Stimulated activated CD8-positive, alpha-beta memory T cell treated with anti-CD3 and anti-CD28 coated beads, Interleukin-4, amount 100 ng/mL, for 1 hour (primary cell): ENCODE measurements at places on chromosomes 1 and 21.

GRCh38 chr1:241714321-241715218, 62.5 kb downstream of the WDR64 start:
- no peak for DNase-seq

DNA sequence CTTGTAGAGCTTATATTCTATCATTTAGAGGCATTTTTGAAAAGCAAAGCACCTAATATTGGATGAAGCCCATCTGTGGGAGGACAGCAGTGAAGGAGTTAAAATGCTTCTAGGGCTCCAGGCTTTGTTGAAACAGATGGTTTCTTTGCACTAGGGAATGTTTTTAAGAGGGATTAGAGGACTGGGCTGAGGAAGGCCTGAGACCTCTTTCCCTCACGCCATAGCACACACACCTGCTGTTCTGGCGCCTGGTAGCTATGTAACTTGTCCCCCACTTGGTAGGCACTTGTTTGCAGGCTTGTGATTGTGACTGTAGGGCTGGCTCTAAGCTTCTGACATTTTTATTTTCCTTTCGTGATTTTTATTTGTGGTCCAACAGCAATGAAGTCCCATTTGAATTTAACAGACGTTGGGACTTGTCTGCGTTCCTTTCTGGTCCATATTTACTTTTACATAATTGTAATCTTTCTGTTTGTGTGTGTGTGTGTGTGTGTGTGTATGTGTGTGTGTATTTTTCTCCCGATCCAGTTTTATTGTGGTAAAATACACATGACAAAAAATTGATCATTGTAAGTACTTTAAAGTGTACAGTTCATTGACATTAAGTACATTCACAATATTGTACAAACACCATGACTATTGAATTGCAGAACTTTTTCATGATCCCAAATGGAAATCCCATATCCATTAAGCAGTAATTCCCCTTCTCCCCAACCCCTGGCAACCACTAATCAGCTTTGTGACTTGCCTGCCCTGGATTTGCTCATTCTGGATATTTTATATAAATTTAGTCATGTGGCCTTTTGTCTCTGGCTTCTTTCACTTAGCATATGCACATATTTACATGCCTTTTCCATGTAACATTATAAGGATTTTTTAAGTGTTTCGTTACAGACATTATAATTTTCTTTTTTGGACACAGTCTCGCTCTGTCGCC, 33.5 kb upstream of the MACF1 start:
- DNase-seq = no peak

- no peak for DNase-seq
Observed at GRCh38 chr1:115826628-115827027, 14.3 kb downstream of the NHLH2 start.

DNA sequence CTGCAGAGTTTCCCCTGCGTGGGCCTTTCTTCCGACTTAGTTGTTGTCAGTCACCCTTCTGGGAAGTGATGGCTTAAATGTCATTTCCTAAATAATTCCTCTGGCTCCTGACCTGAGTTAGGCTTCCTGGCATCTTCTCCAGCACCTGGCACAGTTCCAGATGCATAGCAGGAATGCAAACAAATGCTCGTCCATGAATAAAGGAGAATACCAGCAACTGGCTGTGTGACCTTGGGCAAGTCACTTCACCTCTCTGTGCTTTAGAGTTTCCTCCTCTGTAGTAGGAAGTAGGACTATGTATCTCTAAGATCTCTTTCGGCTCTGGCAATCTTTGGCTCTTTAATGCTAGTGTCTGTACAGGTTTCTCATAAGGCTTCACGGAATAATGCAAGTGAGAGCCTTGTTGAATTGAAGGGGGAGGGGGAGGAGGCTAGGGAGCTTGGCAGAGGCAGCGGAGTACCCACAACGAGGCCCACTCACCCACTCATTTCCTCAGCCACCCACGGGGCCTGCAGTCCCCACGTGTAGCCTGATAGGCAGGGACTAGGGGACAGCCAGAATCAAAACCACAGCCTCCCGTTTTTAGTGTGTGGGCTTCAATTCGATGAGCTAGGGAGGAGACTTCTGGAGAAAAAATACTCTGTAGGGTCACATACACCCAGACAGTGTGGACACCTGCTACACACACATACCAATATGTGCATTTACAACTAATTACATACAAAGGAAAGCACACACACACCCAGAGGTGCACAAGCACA, 48.1 kb downstream of the TENT5C start:
- no peak for DNase-seq

DNA sequence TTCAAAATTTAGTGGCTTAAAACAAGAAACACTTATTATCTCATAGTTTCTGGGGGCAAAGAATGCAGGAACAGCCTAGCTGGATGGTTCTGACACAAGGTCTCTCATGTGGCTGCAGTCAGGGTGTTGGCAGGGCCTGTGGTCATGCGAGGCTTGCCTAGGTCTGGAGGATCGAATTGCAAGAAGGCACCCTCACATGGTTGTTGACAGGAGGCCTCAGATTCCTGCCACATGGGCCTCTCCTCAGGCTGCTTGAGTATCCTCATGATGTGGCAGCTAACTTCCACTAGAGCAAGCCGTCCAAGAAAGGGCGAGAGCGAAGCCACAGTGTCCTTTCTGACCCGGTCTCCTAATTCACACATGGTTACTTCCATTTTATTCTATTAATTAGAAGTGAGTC, 6.2 kb upstream of the NRIP1 start:
- no peak for DNase-seq

GRCh38 chr1:231068762-231069161, 28.7 kb upstream of the FAM89A start:
- no peak for DNase-seq

DNA sequence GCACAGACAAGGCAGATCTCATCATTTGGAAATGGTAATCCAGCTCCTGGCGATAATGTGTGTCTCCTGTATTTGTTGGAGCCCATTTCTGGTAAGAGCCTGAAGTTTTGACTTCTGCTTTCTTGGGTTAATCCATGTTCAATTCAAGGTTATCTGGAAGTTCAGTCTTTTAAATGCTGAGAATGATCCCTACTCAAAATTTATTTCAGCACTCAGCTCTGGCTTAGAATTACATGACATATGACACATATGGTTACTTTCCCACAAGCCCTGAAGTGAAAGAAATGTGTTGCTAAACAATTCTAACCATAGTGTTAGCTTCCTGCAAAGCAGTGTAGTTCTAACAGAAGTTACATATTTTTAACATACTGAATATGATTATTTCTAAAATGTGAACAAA, 2.7 kb downstream of the PTGFR start:
- DNase-seq = no peak

GRCh38 chr1:215087603-215088002, 5.1 kb downstream of the KCNK2 start:
- no peak for DNase-seq

DNA sequence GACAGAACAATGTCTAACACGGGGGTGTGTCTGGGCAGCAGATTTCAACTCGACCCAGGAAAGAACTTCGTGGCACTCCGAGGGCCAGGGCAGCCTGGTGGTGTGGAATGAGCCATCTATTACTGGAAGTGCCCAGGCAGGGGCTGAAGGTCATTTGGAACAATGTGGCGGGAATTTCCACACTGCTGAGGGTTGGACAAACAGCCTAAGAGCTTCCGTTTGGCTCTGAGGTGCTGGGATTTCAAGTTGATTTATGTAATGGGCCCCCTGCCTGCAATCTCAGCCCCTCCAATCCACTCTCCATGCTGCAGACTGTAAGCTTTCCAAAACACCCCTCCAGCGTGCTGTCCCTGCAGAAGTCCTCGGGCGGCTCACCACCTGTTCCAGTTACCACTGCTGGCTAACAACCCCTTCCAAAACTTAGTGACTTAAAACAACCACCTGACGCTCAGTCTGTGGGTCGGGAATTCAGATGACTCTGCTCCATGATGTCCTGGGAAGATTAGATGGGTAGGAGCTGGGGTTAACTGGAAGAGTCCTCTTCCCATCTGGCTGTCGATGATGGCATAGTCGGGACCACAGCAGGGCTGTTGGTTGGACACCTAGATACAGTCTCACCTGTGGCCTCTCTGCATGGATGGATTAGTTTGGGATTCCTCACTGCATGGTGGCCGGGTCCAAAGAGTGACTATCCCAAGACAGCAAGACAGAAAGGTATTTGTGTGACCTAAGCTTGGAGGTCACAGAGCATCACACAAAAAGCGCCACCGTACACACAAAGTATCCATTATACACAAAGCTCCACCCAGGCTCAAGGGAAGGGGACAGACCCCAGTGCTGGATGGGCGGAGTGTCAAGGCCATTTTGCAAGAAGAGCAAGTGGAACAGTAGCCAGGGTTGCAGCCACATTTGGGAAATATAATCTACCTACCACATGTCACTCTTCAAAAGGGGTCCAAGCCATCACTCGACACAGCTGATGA, 89.7 kb upstream of the IFFO2 start:
- no peak for DNase-seq

GRCh38 chr1:115436596-115436995, 98.5 kb upstream of the NGF start:
- no peak for DNase-seq

- DNase-seq = no peak
Observed at GRCh38 chr1:229431284-229432115, 2.4 kb downstream of the ACTA1 start.

- no peak for DNase-seq
Observed at GRCh38 chr1:12692967-12693782, 22.7 kb upstream of the AADACL3 start.
